HFFc6 (cell line): ENCODE measurements at places on chromosomes 13 and 19. TPM values are rescaled to one million over a fixed set of nuclear protein-coding genes. Genes with fewer than 3 reads are reported as not detected.

Gene FBXO17
- 16.6 to 19.7 TPM (median 18.8 TPM) in 3 replicates for total RNA-seq

Gene CNFN
- 0.56 to 0.69 TPM in 2 of 3 replicates, not detected in the other for total RNA-seq

Gene C1QTNF9
- total RNA-seq: not detected in 2 replicates

Gene EPS8L1
- 0.35 to 0.85 TPM (median 0.55 TPM) in 3 replicates for total RNA-seq

Gene DNAAF3
- total RNA-seq: 0.47 to 0.87 TPM (median 0.83 TPM) in 3 replicates

Gene NANOS2
- not detected in 3 replicates for total RNA-seq

Gene ADM5
- total RNA-seq: 0.60 to 0.95 TPM (median 0.60 TPM) in 3 replicates

Gene SPINT2
- total RNA-seq: 0.76 to 3.8 TPM (median 3.5 TPM) in 3 replicates

Gene IGFL1
- not detected in 3 replicates for total RNA-seq

Gene EEF1AKMT1
- total RNA-seq: 12.4 to 13.3 TPM (median 13.0 TPM) in 3 replicates

Gene KLK13
- total RNA-seq: not detected in 2 replicates

Gene CARD8
- 12.2 to 15.3 TPM (median 12.8 TPM) in 3 replicates for total RNA-seq

Gene CLDN10
- not detected in 2 replicates for total RNA-seq

Gene SOHLH2
- 0.17 to 0.43 TPM (median 0.21 TPM) in 3 replicates for total RNA-seq

Gene MBD3L3
- not detected in 3 replicates for total RNA-seq

Gene WDR88
- not detected in 3 replicates for total RNA-seq

Gene SLITRK6
- total RNA-seq: 0.41 to 1.4 TPM (median 1.1 TPM) in 3 replicates

Gene STAP2
- total RNA-seq: 0.59 to 2.1 TPM (median 0.84 TPM) in 3 replicates

Gene CGB5
- total RNA-seq: not detected in 2 replicates

Gene ZNF208
- not detected in 3 replicates for total RNA-seq

GRCh38 chr19:45901912-45902650 is at the start of gene MYPOP:
TSS of gene MYPOP (minus strand) at chr19:45902613. CDS start at chr19:45901773, 840 bp downstream.
- DNase-seq: no peak

- peak; percentile 26 for DNase-seq
Observed at GRCh38 chr13:49587311-49587847, 2.0 kb upstream of the RCBTB1 start.

- DNase-seq: no peak
Observed at GRCh38 chr13:33040090-33040489, 23.9 kb downstream of the KL start.

DNA sequence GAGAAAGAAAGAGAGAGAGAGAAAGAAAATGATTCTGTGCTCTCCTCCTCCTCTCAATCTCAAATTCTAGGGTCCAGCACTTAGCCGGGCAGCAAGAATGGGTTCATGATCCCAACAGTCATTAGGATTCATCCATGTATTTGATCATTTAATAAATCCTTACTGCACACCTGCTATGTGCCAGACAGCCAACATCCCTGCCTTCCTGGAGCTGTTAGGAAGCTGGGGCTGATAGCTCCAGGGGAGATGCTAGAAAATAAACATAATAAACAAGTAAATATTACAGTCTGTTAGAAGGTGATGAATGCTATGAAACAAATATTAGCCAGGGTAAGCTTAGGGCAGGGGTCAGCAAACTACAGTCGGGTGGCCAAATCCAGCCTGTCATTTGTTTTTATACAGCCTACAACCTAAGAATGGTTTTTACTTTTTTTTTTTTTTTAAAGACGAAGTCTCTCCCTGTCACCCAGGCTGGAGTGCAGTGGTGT is 9.9 kb upstream of the ACP7 start:
- no peak for DNase-seq

GRCh38 chr13:37479916-37480315 is 118.7 kb downstream of the POSTN start:
- DNase-seq: no peak

DNA sequence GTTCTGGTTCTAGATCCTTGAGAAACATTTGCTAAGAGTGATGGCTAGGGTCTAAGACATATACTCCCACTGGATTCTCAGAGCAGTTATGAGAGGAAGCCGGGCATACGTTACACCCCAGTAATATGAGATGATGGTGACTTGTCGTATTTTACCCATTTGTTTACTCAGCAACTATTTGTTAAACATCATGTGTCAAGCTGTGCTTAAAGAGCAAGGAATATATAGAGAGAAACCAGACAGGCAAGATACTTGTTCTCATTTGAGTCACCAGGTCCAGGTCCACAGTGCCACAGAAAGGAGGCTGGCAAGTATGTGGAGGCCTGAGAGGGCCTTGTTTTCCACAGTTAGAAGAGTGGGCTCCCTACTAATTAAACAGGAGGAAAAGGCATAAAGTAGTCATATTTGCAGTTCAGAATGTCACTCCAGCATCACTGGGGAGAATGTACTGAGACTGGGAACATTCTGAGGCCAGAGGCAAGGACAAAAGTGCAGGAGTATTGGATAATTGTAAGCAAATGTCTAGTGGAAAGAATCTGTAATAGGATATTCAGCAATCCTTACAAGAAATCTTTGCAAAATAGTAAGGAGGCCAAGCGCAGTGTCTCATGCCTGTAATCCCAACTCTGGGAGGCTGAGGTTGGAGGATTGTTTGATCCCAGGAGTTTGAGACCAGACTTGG is 142.2 kb downstream of the IRS2 start:
- DNase-seq: no peak

GRCh38 chr19:42316223-42317211 is 3.4 kb downstream of the TMEM145 start:
- DNase-seq: peak; percentile 28

- no peak for DNase-seq
Observed at GRCh38 chr19:44653977-44654774, 10.5 kb downstream of the PVR start.

GRCh38 chr19:7986321-7987113 is 18.9 kb downstream of the ELAVL1 start:
- peak; percentile 73 for DNase-seq

- no peak for DNase-seq
Observed at GRCh38 chr19:12912571-12912970, 6.5 kb downstream of the SYCE2 start.

DNA sequence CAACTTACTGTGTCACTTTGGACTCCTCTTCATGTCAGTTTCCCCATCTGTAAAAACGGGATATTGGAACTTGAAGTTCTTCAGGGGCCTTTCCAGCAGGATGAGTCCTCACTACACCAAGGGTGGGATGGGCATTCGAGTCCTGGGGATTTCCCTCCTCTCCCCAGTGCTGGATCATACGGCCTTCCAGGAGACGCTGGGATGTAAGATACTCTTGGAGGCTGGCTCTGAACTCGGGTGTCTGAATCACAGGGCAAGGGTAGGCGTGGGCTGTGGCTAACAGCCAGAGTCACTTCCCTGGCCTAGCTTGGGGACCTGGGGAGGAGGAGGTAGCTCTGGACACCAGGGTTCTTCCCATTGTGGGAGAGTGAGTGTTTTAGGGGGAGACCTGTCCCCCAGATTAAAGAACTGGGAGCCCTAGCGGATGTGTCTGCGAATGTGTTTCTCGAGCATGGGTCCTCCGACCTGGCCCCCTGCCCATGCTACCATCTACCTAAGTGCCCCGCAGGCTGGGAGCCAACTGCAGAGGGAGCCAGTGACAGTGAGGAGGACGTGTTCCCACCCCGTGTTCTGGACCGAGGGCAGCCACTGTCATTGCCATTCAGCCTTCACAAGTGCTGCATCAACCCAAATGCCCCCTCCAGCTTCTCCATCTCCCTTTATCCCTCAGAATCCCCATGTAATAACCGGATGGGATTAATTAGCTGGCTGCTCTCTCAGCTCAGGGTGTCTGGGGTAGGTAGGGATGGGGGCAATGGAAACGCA is 2.4 kb upstream of the CYTH2 start:
- DNase-seq: peak; percentile 37

GRCh38 chr19:36916991-36917390 is 859 bp downstream of the ZNF568 start:
- DNase-seq: peak; percentile 0

DNA sequence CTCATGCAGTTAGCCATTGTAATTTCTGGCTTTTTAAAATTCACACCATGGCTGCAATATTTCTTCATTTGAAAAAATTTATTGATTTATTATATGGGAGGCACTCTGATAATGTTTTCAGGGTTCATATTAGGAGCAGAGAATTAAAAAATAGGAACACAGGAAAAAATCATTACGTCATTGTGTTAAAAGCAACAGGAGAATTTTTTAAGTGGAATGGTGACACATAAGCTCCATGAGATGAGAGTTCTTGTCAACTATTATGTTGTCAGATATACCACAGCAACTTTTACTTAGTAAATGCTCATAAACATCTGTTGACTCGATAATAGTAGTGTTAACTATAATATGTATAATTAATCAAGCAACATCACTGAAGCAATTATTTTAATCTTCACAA is 400.1 kb downstream of the TDRD3 start:
- DNase-seq: no peak

- no peak for DNase-seq
Observed at GRCh38 chr13:20192158-20192835, 441 bp downstream of the GJB2 start.

DNA sequence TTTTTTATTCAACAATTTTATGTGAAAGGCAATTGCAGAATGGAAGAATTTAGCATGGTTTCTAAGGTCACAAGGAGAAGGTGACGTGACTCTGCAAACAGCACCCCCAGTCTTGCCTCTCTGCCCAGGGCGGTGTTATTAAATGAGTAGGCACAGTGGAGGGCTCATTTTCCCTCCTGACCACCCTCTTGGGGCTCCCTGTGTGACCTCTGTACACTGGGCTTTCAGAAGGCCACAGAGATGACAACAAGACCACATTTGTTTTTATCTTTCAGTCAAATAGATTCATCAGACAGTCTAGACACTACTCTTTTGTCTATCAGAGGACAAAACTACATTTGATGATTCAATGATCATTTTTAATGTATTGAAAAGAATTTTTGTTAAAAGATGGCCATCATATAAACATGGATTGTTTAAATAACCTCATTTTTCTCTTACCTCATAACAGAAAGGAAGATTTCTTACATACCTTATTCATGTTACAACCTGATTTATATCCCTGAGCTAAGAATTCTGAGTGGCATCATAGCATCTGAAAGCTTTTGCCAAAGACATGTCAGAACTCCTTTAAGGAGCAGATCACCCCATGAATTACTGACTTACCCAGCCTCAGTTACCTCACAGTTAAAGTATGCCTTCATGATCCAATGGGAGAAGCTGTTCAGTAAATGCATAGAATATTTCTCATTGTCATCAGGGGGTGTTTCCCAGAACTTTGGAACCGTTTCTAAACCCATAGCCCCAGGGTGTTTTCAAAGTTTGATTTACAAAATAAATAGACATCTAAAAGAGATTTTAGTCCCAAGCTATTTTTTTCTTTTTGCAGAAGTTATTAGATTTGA is 184.0 kb upstream of the RFC3 start:
- peak; percentile 46 for DNase-seq

GRCh38 chr13:31835932-31836331 is 96.6 kb downstream of the RXFP2 start:
- peak; percentile 66 for DNase-seq

- DNase-seq: no peak
Observed at GRCh38 chr13:70723732-70724131, 615.5 kb upstream of the KLHL1 start.

GRCh38 chr13:80029170-80029569 is 311.8 kb downstream of the SPRY2 start:
- DNase-seq: no peak

GRCh38 chr13:48853728-48854102 is 122.0 kb upstream of the FNDC3A start:
- no peak for DNase-seq

GRCh38 chr19:861756-862580 is 2.5 kb downstream of the CFD start:
- no peak for DNase-seq

- DNase-seq: no peak
Observed at GRCh38 chr13:110103026-110103425, 203.9 kb downstream of the COL4A1 start.

DNA sequence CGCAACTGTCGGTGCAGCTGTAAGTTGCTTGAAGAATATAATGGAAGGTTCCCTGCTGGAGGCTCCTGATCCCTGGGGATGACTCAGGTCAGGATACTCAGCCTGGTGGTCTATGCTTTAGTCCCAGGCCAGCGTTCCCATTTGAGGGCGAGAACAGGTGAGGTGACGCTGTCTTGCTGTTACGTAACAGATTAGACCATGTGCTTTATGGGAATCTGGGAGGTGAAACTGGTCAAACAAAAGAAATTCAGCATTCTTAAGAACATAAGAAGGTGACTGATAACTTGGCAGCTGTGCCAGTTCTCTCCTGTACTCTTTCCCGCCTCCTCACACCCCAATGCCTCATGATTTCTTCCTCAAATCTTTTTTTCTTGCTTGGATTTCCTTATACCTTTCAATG is at the start of gene CXCL17:
Gene CXCL17, minus strand, starts transcription at position 114 of the 400 bp plus-strand sequence. CDS start 114 bp downstream, outside the sequence.
- no peak for DNase-seq

- no peak for DNase-seq
Observed at GRCh38 chr19:1690699-1691307, 38.4 kb upstream of the TCF3 start.

DNA sequence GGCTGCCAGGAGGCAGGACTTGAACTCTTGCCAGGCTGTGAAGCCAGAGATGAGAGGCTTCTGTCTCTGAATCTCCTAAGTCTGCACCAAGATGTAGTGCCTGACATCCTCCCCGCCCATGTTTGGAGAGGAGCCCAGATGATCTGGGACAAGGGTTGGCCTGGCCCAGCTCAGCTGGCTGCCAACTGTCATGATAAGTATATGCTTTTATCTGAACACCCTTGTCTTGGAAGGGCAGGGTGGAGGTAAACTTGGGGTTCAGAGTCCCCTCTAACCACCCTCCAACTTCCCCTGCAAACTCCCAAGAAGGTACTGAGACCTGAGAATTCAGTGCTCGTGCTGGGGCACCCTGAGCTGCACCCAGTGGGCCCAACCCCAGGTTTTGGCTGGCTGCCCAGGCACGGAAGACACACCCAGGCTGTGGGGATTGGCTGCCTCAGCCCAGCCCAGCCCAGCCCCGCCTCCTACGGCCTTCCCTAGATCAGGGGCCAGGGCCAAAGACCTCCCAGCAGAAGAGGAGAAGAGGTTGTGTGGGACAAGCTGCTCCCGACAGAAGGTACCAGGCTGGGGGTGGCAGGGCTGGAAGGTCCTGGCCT is at the start of gene CYP4F12:
Gene CYP4F12, plus strand, starts transcription at position 508 of the 596 bp plus-strand sequence. CDS start 443 bp downstream, outside the sequence.
- DNase-seq: peak; percentile 4

- DNase-seq: no peak
Observed at GRCh38 chr19:16871871-16872270, 16.9 kb upstream of the F2RL3 start.

DNA sequence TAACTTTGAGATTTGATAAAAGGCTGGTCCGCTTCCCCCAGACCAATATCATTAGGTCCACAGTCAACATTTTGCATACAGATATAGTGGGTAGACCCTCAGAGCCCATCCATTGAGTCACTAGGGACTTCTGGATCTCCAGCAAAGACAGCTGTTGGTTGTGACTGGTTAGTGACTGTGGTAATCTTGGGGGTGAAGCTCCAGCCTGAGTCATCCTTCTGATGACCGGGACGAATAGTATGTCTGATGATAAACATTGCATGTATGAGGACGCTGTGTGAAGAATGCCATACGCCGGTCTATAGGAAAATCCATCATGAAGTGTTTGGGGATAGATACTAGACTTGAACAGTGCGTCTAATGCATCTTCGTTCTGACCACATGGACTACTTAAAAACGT is 307.0 kb downstream of the UQCRFS1 start:
- DNase-seq: peak; percentile 78

DNA sequence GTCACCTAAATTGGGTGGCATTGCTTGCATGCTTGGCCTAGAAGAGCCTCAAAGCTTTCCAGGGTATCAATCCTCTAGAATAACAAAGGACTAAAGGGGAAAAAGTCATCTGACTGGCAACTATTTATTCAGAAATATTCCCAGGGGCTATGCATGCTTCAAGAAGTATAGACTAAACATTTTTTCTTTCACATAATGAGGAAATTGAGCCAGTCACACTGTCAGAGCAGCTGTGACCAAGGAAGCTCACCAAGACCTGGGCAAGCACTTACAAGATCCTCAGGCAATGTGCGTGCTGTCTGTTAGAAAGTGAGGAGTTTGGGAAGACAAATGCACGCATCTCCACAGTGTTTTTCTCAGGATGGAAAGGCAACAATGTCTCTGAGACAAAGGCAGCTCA is 747.2 kb downstream of the DIAPH3 start:
- DNase-seq: no peak

- no peak for DNase-seq
Observed at GRCh38 chr13:112467236-112467635, 91.1 kb downstream of the SPACA7 start.
